ENCODE measurements at places on chromosomes 1 and 21.

GRCh38 chr1:234154320-234155251, 218.7 kb upstream of the COA6 start:
- DNase-seq: peak; percentile 61

GRCh38 chr1:47701741-47702515, 264.1 kb downstream of the FOXD2 start:
- DNase-seq: no peak

DNA sequence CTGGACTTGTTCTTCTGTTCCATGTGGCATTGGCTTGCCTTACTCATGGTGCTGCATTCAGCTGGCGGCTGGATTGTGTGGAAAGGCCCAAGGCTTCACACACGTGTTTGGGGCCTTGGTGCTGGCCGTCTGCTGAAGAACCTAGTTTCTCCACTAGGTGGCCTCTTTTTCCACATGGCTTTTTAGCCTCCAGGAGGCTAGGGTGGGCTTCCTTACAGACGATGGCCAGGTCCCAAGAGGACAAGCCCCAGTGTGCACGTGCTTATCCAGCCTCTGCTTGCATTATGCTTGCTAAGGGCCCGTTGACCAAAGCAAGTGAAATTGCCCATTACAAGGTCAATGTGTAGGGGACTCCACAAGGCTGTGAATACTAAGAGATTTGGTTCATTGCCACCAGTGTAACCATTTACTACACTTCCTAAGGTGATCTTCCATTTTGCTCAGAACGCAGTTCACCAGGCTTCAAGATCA, 47.5 kb upstream of the FOXO6 start:
- DNase-seq: peak; percentile 26

DNA sequence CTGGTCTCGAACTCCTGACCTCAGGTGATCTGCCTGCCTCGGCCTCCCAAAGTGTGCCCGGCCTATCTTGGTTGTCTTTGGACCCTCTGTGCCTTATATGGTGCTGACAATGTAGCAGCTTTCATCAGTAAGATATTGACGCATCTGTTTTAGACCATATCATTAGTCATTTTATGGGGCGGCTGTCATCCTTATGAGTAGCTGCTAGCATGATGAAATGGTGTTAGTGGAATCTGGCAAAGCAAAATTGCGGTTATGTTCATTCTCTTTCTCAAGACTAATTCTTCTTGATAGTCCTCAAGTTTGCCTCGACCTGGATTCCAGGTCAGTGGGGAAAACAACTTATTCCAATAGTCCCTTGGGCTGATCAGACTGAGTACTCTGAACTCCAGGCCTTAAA, 199.9 kb downstream of the PRDM2 start:
- DNase-seq: no peak

DNA sequence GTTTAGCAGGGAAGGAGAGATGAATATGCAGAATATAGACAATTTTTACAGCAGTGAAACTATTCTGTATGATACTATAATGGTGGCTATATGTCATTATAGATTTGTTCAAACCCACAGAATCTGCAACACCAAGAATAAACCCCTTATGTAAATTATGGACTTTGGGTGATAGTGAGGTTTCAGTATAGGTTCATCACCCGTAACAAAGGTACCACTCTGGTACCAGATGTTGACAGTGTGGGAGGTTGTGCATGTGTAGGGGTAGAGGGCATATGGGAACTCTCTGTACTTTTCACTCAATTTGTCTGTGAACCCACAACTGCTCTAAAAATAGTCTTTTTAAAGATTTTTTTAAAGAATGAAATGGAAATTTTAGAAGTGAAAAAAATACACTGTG, 29.9 kb upstream of the PRDX6 start:
- DNase-seq: no peak

DNA sequence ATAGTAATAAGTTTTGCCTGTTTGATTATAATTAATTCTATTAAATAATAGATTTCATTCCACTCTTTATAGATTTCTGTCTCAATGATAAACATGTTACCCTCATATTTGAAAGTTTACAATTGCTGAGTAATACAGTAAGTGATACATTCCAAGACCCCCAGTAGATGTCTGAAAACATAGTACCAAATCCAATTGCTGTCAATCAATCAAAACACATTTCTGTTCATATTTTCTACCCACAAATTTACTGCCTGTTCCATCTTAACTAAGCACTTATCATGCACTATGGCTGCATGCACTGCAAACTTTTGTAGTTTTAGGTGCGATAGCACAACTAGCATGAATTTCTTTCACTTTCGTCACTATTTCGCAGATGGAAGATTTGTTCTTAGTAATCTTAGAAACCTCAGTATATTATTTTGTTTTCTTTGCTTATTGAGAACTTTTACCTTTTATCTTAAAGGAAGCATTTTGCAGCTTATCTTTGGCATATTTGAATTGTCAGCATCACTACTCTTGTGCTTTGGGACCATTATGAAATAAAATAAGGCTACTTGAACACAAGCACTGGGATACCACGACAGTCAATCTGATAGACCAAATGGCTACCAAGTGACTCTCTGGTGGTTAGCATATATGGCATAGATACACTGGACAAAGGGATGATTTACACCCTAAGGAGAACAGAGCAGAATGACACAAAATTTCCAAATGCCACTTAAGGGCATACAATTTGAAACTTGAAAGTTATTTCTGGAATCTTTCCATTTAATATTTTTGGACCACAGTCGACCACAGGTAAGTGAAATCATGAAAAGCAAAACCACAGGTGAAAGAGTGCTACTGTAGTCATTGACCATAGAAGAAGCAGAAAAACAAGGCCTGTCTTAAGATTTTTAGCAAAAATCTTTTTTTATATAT, 67.6 kb downstream of the RGS13 start:
- no peak for DNase-seq
